ENCODE measurements at places on chromosomes 5 and 9.

DNA sequence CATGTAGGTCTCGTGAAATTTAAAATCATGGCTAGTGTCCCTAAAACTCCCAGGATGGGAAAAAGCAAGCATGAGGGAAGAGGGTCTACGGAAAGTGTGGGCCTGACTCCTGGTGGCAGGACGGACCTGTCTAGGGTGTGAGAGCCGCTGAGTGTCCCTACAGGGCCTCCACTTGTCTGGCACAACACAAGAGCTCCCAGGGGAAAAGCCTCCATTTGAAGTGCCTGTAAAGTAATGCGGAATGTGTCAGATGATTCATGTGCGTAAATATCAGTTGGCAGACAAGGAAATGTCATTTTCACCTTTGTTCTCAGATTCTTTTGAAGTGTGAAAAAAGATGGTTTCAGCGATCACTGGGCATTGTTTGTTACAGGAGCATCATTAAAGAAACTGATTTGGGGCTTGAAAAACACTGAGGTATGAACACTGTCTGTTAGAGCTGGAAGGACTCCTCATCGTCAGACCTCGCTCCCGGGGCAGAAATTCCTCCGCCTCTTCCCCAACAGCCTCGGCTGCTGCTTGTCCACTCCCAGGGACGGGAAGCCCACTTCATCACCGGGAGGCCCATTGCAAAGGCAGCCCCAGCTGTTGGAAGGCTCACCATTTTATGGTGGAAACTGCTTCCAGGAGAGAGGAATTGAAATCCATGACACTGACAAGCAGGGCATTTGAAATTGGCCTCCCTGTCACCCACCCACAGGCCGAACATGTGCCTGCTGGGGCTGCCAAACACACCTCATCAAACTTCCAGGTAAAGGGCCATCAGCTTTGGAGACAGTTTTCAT, 240.8 kb downstream of the FSTL4 start:
- DNase-seq: no peak

GRCh38 chr9:5832071-5832537, 813 bp downstream of the ERMP1 start:
- no peak for DNase-seq

GRCh38 chr9:134225816-134226215, 61.5 kb upstream of the RNU6ATAC start:
- no peak for DNase-seq

- DNase-seq: no peak
These were observed 344.7 kb downstream of the TAF11L14 start for GRCh38 chr5:17978954-17979353.

Measured in AG04450 (cell line).